ENCODE measurements at places on chromosomes 7 and 10.
A peak's percentile ranks its signal among the peaks of the same experiment; 100 is the strongest.

DNA sequence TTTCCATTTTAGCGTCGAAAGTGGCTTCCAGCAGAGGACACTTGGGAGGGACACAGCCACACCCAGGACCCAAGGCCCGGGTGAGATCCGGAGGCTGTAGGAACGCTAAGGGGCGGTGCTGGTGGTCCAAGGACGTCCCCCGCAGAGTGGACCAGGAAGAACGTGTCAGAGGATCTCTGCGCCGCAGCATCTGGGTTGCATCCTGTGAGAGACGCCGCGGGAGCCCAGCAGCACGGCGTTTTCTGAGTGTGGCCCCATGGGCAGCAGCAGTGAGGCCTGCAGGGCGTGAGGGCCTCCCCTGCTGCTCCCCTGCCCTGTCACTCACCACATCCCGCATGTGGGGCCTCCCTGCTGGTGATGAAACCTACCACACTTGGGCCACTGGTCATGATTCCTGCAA is 40.5 kb upstream of the BNIP3 start:
- DNase-seq: no peak

DNA sequence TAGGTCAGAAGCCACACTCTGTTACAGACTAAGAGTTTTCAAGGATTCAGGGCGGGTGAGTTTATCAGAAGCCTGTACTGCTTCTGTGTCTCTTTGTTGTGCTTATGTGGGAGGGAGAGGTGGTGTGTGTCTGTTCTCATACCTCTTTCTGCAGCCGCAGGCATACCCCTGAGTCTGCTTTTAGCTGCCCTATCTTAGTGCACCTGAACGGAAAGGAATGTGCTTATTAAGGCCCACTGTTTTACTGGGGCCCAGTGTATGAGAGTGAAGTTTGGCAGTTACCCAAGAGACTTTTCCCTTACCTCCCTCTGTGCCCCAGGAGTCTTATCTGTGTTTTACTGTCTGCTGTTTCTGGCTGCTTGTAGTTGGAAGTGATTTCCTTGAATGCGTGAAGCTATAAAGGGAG is 104.3 kb downstream of the TYW1 start:
- DNase-seq: peak; percentile 7

DNA sequence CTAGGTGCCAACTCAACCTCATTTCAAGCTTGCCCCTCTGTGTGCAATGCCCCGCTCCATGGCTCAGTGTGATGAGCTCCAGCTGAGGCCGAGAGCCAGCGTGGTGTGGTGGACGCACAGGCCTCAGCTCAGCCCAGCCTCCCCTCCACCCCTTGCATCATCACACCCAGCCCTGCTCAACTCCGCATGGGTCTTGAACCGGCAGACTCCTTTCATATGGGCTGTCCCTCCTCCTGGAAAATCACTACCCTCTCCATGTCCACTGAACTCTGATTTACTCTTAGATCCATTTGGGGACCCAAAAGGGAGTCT is 16.6 kb upstream of the SLC18A3 start:
- no peak for DNase-seq

DNA sequence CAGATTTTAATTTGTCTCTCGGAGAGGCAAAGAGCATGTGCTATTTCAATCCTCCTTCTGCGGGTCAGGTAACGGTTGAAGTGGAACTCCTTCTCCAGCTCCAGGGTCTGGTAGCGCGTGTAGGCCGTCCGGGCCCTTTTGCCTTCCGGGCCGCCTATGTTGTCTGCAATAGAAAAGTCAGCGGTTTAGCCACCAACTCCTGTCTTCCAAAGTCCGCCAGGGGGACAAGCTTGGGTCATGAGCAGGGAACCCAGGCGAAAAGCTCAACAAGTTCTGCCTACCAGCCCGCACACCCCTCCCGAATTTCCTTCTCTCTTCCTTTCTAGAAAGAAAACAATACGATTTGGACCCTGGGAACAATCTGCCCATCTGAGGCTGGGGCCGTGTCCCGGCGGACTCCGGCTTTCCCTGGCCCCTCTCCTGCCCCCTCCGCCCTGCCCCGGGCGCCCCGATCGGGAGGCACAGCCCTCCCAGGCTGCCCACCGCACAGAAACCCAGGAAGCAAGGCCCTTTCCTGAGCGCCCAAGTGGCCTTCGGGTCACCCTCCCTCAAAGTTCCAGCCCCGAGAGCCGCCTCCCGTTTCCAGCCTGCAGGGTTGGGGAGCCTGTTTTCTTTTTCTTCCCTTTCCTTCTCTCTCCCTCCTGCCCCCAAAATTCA is 1.4 kb downstream of the HOXA5 start:
- DNase-seq: peak; percentile 73

GRCh38 chr7:46603780-46604179 is 682.7 kb upstream of the IGFBP3 start:
- no peak for DNase-seq

DNA sequence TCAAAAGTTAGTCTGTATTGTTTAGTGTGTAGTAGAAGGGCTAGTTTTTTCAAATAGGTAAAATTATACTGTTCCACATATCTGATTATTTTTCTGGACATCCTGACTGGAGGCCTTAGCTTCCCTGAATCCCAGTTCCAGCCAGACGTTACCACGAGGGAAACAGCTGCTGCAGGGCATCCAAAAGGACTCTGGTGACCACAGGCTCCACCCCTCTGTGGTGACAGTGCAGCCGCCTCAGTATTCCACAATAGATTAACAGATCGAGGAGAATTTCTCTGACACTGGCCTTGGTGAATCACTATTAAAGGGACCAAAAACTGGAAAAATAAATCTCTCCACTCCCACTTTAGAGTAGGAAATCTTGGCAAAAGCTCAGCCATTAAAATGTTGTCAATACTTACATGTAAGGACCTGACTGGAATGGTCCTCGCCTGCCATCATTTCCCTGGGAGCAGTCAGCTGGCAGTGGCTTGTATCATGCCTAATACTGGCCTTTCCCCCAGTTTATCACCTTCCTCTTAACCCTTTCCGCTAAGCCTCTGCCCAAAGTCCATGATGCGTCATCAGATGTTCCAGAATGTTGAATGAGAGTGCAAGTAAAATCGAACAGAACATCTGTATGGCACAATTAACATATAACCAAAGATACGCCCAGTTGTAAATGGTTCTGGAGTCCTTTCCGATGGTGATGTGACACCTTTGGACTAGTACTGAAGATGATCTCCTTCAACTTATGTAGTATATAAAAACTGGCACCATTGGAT is 31.6 kb downstream of the ENO4 start:
- DNase-seq: peak; percentile 56

DNA sequence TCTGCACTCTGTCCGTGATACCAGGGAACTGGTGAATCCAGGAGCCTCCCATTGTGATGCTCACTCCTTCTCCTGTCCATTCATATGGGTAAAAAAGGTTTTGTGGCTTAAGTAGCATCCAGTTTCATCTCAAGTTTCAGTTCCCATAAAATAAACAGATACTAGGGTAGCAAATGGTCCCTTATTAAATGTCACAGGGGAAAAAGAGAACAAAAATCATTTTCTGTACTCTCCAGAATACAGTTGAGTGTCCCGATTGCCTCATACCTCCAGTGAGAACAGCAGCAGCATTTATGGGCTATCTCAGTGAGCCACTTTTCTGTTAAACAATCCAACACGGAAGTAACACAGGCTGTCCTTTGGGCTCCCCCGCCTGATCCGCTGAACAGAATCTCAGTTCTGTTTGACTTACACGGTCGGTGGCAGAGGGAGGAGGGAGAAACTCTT is 179.6 kb downstream of the CELF2 start:
- DNase-seq: peak; percentile 26

DNA sequence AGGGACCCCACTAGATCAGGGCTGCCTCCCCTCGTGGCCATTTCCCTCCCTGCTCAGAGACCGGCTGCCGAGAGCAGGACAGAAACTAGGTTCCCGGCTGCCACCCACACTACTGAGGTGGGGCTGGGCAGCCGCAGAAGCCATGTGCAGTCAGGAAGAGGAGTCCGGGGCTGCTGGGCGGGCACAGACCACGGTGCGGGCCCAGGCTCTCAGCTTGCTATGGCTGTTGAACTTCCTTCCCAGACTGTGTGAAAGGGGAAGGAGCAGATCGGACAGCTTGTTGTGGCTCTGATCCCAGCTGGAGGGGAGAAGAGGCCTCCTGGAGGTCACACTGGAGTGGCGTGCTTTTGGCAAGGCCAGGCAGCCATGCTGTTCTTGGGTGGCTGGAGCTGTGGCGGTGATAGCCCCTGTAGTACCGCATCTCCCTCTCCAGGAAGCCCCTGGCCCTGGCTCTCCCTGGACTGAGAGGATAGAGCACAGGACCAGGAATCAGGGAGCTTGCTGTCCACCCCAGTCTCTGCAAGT is 56.8 kb downstream of the HK1 start:
- DNase-seq: no peak

DNA sequence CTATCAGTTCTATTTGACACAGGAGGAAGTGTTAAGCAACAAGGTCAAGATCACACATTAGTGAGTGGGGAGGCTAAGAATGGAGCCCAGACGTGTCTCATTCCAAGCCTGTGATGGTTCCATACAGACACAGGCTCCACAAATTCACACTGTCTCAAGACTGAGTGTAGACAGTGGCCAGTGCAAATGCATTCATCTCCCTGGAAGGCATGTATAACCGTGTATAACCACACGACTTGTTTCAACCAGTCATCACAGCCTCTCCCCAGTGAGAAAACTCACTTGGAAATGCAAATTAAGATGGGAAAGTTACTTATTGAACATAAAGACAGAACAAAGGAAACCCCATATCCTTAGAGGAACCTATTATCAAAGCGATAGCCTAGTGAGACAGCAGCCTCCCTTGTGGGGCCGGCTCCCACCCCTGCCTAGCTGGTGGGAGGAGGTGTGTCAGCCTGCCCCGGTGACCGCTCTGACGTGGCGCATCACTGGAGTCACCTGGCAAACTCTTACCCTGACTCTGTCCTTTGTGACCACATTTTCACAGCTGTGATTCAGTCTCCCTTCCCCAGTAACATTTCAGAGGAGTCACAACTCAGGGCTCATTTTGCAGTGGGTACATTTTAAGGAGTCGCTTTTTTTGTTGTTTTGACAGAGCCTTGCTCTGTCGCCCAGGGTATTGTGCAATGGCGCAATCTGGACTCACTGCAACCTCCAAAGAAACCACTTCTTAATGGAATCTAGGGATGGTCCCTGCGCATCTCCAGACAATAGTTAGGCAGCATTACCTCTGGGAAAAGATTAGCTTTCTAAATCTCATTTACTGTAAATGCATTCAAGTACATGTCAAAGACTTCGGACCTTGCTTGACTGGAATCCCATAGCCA is 126.6 kb upstream of the PARD3 start:
- no peak for DNase-seq

GRCh38 chr7:40599836-40600235 is 465.0 kb downstream of the SUGCT start:
- DNase-seq: no peak

DNA sequence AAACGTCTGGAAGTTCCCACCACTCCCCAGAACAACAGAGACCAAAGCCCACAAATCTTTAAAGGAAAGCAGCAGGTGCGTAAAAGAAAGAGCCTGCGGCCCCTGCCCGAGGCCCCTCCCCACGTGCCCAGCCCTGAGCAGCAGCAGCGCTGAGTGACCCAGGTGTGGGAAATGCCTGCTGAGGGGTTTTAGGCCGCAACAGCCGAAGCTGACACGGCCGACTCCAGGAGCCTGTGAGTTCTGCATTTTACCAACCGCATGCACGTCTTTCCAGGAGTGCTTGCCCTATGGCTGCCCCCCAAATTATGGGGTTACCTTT is 1.6 kb upstream of the KNDC1 start:
- DNase-seq: no peak

- no peak for DNase-seq
These were observed 53.0 kb downstream of the GSDME start for GRCh38 chr7:24704311-24704710.

DNA sequence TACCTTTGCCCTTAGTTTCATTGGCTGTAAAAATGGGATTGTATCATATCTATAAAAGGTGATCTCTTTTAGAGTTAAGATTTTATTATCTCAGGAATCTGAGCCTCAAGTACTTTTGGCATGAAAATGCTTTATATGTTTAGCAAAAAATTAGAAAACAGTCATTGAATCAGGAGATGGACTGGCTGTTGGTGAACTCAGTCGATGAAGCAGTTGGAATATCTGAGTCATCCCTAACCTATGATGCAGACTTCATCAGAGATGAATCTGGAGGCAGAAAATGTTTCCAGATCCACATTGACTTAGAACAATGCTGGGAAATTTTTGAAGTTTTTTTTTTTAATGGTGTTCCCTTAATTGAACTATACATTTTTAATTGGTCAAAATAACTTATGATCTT is 228.5 kb downstream of the SLC25A13 start:
- DNase-seq: no peak

DNA sequence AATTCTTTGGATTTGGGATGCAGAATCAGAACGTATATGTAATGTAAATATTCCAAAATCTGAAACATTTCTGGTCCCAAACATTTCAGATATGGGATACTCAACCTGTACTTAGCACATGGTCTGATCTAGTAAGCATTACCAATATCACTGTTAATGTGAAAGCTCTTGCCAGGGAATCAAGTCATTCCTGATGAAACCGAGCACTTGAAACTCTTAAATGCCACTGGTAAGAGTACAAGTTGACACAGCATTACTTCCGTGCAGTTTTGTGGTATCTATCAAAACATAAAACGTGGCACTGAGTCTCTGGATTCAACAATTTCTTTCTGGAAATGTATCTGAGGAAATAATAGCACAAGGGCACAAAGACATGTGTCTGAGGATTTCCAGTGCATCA is 155.7 kb downstream of the RTKN2 start:
- no peak for DNase-seq

DNA sequence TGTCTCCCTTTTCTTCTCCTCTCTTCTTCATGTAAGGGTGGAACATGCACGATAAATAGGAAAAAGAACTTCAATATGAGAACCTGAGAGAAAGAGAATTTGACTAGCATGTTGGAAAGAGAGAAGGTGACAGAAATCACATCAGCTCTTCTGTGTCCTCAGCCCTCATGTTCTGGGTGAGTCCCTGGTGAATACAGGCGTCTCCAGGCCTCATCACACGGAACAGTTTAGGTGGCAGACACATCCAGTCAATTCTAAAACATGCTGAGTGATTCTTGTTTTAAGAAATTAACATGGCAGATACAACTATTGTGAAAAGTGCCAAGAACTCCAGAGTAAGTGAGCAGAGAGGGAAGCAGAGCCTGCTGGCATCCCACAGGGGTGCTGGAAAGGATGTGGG is 96.1 kb downstream of the FAM107B start:
- no peak for DNase-seq

GRCh38 chr7:13542451-13542850 is 447.0 kb downstream of the ETV1 start:
- no peak for DNase-seq

GRCh38 chr7:159272739-159273138 is 128.1 kb upstream of the VIPR2 start:
- no peak for DNase-seq

- DNase-seq: peak; percentile 86
These were observed 97.0 kb downstream of the HGF start for GRCh38 chr7:81672872-81673271.

DNA sequence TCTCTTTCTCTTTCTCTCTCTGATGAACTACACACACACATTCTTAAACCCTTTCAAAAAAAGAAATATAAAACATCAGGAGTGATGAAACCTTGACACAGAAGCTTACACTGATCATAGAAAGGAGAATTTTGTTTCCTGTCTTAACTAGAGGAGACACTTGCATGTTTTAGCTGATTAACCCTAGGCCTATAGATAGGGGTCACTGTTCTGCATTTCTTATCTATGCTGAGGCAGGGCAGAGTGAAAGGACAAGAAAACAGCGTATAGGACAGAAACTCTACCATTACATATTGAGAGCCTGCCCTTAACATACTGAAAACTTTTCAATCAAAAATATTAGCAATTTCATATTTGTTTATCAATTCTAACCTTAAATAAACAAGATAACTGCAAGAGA is 680.6 kb upstream of the MBL2 start:
- peak; percentile 37 for DNase-seq
